CD4-positive, CD25-positive, alpha-beta regulatory T cell (primary cell): ENCODE measurements at places on chromosomes 4 and X. TPM values are rescaled to one million over a fixed set of nuclear protein-coding genes. Genes with fewer than 3 reads are reported as not detected.

DNA sequence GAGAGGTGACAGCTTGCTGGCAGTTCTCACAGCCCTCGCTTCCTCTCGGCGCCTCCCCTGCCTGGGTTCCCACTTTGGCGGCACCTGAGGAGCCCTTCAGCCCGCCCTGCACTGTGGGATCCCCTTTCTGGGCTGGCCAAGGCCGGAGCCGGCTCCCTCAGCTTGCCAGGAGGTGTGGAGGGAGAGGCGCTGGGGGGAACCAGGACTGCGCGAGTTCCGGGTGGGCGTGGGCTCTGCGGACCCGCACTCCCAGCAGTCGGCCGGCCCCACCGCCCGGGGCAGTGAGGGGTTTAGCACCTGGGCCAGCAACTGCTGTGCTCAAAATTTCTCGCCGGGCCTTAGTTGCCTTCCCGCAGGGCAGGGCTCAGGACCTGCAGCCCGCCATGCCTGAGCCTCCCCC, 47.0 kb upstream of the PTPN13 start:
- no peak for DNase-seq

DNA sequence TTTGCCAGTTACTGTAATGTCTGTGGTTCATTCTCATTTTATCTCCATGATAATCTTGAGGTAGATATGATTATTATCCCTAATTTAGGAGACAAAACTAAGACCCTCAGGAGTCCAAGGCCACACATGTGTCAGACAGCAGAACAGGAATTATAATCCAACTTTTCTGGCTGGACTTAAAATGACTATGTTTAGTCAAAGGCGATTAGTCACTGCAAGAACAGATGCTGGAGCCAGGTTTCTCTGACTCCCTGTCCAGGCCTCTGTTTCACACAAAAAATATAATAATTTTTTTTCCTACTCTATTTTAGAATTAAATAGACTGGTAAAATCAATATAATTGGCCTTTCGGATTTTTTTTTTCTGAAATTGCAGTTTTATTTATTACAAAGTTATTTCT, 56.7 kb upstream of the TMEM131L start:
- no peak for DNase-seq

GRCh38 chrX:38877366-38877765, 76.1 kb downstream of the MID1IP1 start:
- no peak for DNase-seq

DNA sequence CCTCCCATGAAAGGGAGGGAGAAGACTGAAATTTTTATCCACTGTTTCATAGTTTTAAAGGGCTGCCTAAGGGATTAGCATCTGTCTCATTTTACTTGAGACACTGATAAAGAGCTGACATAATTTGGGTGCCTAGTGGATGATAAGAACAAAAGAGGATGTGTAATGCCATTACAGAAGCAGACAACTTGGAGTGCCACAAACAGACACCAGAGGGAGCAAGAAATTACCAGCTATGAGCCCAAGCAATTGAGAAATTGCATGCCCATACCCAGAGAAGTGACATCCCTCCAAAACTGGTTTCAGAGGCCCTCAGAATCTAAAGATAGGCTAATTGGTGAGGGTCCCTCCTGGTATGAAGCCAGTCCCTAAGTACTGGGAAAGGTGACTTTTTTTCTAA, 38.5 kb upstream of the POU3F4 start:
- DNase-seq = no peak

- no peak for DNase-seq
Measured at GRCh38 chrX:110056419-110056818, 53.5 kb downstream of the TMEM164 start.

- DNase-seq = no peak
Measured at GRCh38 chr4:166335256-166335938, 462.4 kb downstream of the TLL1 start.

DNA sequence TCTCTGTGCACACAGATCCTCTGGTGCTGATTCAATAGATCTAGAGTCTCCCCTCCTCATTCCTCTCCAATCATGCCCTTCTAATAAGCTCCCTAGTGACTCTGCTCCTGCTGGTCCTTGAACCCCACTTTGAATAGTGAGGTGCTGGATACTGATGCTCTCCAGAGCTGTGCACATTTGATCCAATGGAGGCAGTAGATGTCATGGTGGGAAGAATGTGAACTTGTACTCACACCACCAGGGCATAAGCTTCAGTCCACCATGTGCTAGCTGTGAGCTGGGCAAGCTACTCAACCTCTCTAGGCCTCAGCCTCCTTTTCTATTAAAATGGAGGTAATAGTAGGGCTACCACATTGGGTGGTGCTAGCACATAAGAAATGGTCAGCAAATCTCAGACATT, 241.1 kb downstream of the SPATA18 start:
- DNase-seq = no peak

DNA sequence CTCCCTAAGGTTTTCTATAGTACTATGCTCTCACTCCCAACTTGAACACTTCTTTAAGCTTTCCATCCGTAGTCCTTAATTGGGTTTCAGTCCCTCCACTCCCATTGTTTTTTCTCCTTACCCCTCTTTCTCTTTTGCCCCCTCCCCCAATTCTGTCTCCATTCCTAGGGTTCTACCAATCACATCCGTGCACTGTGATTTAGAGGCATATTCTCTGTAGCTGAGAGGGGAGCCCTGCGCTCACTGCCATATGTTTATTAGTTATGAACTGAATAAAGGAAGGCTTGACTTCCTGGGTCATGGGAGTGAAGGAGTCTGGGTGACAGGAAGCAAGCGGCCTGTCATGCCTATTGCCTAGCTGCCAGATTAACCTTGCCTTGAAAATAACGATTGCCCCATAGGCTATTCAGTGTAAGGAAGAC, 471 bp downstream of the MCTS1 start:
- DNase-seq = peak; percentile 6

- no peak for DNase-seq
Measured at GRCh38 chr4:75679876-75680575, 6.8 kb upstream of the G3BP2 start.

GRCh38 chrX:136666088-136666487, 18.1 kb downstream of the CD40LG start:
- no peak for DNase-seq

GRCh38 chrX:31832263-31832662, 760.4 kb upstream of the FTHL17 start:
- DNase-seq = no peak

DNA sequence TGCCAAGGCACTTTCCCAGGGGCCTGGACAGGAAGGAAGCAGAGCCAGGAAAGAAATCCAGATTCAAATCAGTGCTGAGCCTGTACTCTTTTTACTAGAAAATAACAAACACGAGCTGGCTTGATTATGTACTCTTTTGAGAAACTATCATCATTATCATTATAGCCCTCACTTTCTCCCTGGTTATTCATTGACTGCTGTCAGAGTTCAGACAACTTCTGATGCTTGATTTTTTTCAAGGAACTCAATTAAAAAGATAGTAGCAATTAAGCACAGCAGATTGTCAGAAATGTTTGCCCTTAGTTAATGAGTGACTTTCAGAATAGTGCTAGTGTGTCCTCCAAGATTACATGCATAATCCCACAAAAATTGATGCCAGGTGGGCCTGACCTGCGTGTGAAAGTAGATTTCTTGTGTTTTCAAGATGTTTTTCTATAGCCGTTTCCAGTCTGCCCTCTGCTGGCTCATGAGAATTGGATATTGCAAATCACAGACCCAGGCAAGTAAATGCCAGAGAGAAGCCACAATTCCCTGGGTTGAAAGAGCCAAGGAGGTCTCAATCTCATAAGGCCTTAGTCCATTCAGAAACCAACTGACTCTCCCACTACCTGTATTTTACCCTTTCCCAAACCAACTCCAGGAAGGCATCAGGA, 14.3 kb upstream of the PNPLA4 start:
- DNase-seq = no peak

Gene TCEAL2
- not detected for total RNA-seq

Gene RHOXF1
- 4.7 TPM for total RNA-seq

Gene SLITRK4
- not detected for total RNA-seq

Gene SPANXA1
- not detected for total RNA-seq

Gene CT45A2
- not detected for total RNA-seq

Gene CDS1
- total RNA-seq = 0.22 TPM

Gene TMPRSS11D
- not detected for total RNA-seq

Gene MTMR8
- 7.2 TPM for total RNA-seq

Gene YY2
- total RNA-seq = 0.67 TPM

Gene CCDC158
- not detected for total RNA-seq

Gene SLC34A2
- not detected for total RNA-seq

Gene C4orf36
- total RNA-seq = not detected
